H4 (cell line): ENCODE measurements at places on chromosomes 11 and 22. TPM values are rescaled to one million over a fixed set of nuclear protein-coding genes. Genes with fewer than 3 reads are reported as not detected.

The OR4A16 gene
- total RNA-seq: 0.68 TPM in 1 of 2 replicates, not detected in the other

GRCh38 chr11:20453657-20454316 is 66.3 kb downstream of the PRMT3 start:
- no peak for DNase-seq

- DNase-seq: no peak
Observed at GRCh38 chr11:68411501-68411991, 49.0 kb upstream of the PPP6R3 start.

DNA sequence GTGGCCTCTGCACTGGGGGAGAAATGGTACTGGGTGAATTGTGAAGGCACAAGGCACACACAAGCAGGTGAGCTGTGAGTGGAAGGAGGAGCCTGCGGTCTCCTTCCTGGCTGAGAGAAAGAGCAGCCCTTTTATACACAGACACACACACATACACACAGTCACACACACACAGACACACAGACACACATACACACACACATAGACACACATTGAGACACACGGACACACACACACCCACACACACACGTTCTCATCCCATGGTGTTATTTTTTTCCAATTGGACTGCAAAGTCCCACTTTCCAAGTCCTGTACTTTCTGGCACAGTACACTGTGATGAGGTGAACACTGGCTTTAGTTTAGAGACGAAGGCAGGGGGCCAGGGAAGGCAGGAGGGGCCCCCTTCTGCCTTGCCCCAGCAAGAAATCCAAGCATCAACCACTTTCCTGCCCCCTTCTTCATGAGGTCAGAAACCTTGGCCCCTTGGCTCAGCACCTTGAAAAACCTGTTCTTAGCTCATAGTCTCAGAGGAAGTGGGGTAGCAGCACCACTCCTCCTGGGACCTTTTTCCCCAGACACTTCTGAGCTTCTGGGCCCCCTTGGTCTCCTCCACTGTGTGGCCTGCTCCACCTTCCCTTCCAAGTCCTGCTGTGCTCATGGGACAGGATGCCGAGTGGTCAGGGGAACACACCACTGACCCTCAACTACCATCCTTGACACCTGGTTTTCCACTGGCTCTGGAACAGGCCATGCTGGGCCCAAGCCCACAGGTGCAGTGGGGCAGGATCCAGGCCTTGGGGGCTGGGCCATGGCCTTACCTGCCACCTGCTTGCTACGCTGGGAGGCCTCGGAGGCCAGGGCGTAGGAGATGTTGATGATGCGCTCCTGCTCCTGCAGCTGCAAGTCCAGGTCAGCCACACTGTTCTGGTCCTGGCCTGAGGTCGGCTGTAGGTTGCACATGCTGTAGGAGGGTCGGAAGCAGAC is 43.8 kb downstream of the C11orf58 start:
- no peak for DNase-seq

GRCh38 chr11:45347348-45348082 is 61.4 kb upstream of the SYT13 start:
- DNase-seq: no peak

DNA sequence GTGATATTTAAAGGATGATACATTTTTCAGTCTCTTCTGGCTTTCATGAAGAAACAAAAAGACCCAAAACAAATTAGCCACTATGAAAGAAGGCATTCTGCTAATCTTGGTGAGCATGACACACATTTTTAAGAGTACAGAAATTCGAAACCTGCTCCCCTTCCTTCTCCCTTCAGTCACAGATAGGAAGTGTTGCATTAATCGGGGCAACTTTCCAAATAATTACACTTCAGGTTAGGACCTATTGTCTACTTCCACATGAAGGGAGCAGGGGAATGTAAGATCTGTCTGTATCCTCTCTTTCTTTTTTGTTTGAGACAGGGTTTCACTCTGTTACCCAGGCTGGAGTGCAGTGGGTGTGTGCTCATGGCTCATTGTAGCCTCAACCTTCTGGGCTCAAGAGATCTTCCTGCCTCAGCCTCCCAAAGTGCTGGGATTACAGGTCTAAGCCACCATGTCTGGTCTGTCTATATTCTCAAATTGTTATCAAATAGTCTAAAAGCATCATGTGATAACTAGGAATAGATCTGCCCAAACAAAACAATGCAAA is 45.8 kb downstream of the NCAM1 start:
- DNase-seq: no peak

The CRY2 gene
- total RNA-seq: 8.9 and 10.3 TPM in 2 replicates

DNA sequence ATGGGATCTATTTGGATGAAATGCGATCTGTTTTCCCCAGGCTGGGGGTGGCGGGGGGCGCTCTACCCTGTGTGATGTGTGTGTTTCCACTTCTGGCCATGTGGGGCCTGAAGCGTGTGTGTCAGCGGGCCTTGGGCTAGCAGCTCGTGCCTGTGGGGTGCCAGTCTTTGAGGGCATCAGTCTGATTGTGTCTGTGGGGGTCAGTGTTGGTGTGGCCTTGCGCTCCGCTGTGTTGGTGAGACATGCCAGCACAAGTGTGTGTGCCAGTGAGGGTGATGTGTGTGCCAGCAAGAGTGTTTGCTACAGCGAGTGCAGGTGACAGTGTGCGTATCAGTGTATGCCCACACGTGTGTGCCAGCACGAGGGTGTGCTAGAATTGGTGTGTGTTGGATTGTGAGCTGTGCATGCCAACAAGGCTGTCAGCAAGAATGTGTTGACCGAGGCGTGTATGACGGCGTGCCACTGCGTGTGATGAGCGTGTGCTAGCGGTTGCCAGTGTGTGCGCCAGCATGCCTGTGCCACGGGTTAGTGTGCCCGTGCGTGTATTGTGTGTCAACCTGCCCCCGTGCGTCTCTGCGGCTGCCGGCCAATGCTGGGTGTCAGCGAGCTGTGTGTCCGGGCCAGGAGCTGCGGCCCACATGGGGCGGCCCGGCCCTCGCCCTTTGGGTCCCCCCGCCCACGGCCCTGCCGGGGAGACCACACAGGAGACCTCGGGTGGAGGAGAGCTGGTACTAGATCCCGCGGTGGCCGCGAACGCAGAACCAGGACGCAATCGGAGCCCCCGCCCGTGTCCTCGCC is 519 bp downstream of the ARRB1 start:
- DNase-seq: no peak
